ENCODE measurements at places on chromosomes 2 and 18.

DNA sequence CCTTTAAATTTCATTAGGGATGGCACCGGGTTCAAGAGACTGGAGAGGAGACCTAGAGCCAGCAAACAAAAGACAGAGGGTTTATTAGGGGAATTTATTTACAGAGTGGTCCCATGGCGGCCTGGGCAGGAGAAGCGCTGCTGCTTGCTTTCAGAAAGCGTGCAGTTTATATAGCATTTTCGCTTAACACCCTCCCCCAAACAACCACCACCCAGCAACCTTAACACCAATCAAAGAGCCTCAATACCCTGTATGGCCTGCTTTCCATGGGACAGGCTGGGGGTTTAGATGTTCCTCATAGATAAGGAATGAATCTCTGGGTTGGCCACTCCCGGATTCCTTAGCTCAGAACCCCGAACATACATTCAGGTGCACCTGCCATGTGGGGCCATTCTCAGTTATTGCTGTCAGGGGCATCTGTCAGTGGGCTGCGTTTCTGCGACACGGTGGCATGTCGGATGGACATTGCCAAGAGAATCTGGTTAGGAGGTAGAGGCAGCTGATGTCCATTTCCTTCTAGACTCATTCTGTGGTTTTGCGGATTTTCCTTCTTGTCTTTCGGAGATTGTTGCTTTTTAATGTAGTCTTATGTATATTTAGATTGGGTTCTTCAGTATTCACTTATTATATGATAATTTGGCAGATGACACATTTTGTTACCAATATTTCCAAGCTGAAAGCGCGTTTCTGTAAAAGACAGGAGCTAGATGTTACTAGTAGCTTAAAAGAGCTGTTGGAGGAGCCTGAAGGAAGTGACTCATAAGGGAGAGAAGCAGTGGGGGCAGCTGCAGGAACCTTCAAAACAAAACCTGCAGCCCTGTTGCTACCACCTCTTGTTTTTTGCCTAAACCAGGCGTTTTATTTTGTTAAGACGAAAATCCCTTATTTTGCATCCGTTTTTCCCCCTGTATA lies 7.2 kb downstream of the AGAP1 start:
- DNase-seq = no peak

GRCh38 chr2:188326669-188327301 lies 35.1 kb downstream of the GULP1 start:
- DNase-seq = no peak

- DNase-seq = no peak
Observed at GRCh38 chr2:168480825-168481585, 24.9 kb downstream of the CERS6 start.

DNA sequence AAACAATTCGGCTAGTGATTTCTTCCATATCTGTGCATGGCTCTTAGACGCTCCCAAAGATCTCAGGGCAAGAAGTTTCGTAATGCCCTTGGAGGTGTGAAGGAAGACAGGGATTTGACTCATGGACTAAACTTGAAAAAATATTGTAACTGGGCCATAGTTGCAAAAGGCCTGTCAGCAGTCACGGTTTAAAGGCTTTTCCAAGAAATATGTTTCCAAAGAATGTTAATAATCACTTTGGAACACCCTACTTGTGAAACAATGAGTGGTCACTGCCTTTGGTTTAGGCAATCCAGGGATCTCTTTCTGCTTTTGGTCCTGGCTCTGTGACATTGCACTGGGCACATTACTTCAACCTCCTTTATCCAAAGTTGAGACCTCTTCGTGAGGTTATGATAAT lies 102.5 kb upstream of the RASGRP3 start:
- DNase-seq = no peak

GRCh38 chr18:2417861-2418610 lies 153.3 kb downstream of the METTL4 start:
- no peak for DNase-seq

DNA sequence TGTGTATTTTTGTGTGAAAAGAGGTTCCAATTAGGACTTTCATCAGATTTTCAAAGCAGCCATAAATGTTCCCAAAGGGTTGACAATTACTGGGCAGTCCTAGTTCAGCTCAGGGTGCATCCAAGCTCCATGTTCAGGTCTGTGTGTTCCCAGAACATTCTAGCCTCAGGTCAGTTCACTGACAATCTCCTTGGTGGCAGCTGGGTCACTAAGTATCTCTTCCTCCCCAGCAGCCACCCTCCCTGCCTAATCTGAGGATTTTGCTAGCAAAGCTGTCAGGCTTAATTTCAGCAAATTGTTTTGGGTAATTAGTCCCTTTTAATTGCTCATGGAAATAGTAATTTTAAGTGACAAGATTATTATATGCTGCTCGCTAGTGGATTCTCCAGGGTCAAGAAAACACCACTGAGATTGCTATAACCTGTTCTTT lies 29.8 kb downstream of the UPP2 start:
- no peak for DNase-seq

DNA sequence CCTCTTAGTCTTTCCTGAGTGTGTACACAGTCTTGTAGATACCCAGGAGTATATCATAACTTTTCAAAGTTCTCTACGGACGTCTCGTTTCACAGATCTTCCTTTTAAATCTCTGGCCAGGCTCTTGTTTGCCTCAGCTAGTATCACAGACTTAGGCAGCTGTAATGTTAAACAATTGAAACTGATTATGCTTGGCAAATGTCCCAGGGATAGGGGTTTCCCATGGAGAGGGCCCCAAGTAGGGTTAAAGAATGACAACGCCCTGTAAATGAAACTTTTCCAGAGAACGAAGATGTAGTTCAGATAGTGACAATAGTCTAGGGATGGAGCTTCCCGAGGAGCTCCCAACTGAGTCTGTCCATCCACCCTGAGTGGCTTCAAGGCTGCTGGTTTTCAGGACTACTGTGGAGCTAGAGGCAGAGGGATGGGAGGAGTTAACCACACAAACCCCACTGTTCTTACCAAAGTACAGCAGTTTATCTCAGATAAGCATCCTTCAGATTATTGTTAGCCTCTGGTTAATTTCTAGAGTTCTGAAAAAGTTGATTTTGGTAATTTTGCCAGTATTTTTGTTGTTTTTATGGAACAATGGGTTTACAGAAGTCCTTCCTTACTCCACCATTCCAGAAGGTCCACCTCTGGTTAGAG lies 9.1 kb downstream of the NEURL3 start:
- no peak for DNase-seq

DNA sequence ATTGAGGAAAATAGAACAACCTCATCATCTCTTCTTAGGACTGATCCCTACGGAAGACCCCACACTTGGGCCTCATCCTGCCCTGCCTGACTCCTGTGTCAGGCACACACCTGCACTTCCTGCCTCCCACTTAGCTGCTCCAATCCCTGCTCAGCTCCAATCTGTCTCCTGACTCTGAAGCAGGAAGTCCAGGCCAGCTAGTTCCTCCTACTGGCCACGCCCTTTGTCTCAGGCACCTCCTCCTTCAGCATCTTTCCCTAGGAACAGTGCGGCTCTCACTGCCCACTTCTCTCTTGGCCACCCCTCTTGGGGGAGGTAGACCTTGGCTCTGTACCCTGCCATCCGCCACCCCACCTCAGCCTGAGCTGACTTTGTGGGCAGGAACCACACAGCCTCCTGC lies 135.8 kb downstream of the CELF4 start:
- no peak for DNase-seq

DNA sequence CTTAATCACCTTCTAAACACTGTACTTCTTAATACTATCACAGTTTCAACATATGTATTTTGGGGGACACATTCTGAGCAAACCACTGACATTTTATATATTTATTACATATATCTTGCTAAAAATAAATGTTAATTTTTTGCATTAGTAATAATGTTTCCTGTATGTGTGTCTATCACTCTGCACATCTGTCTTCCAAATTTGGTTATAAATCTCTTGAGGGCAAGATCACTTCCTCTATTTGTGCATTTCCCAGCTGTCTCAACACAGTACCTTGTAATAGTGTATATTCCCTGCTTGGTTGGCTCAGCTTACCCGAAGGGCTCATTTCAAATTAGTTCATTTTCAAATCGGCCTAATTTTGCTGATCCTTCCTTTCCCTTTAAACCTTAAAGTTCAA lies 617.1 kb upstream of the GYPC start:
- no peak for DNase-seq

DNA sequence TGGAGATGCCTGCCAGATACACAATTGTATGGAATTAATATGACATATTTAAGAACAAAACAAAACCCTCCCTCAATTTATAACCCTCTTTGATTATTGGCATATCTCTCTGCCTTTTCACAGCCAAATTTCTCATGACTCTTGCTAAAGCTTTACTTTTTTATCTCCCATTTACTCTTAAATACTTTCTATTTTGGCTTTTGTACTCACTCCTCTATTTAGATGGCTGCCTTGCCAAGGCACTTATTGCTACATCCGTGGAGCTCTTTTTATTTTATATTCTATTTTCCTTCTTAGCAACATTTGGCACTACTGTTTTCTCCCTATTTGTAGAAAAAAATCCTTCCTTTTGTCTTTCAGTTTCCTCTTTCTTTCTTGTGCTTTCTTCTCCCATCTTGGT lies 466.4 kb upstream of the CWC22 start:
- no peak for DNase-seq
